ENCODE measurements at places on chromosomes 13 and 19.

GRCh38 chr19:12527034-12527836, 24.0 kb downstream of the ZNF564 start:
- no peak for DNase-seq

GRCh38 chr13:95630593-95630992, 13.9 kb downstream of the DZIP1 start:
- DNase-seq = no peak

DNA sequence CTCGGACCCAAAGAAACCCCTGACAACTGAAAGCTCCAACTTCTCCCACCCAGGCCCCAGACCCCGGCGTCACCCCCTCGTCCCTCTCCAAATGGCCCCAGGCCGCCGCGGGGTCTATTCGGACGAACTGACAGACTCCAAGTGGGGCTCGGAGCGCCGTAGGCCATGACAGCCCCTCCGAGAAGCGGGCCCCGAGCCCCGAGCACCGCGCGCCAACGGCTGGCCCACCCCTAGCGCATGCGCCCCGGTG, 360 bp downstream of the DDX39A start:
- no peak for DNase-seq

GRCh38 chr19:28224441-28224840, 988.5 kb downstream of the UQCRFS1 start:
- no peak for DNase-seq

DNA sequence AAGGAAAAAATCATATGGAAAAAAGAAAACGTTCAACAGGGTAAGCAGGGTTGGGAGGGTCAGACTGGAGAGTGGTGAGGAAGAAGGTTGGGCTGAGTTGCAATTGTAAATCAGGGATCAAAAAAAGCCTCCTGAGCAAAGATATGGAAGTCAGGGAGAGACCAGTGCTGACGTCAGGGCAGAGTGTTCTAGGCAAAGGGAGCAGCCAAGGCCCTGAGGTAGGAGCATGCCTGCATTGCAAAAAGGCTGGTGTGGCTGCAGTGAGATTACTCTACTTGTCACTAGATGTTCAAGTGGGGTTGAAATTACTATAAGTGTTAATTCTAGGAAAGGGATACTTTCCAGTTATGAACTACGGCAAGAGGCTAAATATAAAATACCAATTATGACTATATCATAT, 562.0 kb downstream of the MYO16 start:
- DNase-seq = no peak

GRCh38 chr13:46593398-46593797, 40.4 kb downstream of the LRCH1 start:
- no peak for DNase-seq

DNA sequence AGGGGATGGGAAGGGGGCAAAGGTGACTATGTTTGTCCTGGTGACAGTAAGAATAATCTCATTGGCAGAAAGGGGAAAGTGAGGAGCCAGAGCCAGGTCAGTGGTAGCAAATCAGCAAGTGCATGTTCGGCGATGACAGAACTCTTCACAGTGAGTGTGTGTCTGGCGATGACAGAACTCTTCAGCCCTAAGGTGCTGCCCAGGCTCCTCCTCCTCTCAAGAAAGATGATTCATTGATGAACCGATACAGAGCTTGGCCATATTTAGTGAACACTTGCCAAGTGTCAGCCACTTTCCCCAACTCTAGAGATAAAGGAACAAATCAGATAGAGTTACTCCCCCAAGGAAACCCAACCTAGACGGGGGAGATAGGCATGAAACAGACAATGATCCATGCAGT, 199.3 kb upstream of the UBL3 start:
- DNase-seq = no peak

DNA sequence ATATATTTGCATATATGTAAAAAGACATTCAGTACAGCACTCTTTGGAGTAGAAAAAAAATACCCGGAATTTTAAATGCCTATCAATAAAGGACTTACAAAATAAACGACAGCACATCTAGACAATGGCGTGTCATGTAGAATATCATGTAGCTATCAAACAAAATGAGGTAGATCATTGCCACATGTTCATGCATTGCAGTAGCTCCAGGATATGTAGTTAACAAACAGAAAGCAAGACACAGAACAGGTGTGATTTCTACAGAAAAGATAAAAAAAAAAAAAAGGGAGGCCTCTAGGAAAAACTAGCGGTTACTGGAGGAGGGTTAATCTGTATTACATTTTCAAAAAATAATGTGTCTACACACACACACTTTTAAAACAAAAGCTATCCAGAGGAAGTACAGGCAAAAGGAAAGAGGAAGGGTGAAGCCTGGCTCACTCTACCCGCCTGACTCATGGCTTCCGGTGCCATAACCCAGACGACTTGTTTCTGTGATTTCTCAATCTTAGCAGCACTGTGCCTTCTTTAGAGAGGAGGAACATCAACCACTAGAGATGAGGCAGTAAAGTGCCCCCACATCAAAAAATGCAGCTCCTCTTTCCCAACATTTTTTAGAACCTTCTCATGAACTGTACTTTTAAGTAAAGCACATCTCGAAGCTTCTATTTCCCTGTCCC, 6.9 kb downstream of the KCTD12 start:
- DNase-seq = no peak

DNA sequence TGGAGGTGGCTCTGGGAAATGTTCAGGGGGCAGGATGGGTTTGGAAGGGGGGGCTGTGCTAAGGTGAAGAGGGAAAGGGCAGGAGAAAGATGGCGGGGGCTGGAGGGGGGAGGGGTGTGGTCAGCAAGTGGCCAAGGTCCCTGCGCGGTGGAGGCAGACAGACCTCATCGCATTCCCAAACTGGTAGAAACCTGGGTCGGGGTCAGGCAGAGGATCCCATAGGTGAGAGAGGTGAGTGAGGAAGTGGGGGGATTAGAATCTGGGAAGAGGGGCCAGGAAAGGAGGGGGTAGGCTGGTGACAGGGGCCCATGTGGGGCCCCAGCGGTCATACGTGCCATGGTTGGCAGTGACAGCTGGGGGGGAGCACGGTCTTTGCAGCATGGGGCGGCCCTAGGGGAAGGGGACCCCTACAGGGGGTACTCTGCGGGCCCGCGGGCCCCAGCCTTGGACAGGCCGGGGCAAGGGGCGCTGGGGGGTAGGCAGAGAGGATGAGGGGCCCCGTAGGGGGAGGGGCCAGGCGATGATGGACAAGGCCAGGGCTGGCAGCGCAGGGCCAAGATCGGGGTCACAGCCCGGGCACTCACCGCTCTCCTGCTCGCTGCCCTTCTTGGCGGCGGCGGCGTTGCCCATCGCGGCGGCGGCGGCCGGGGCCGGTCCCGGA, 514 bp downstream of the PRKACA start:
- no peak for DNase-seq

DNA sequence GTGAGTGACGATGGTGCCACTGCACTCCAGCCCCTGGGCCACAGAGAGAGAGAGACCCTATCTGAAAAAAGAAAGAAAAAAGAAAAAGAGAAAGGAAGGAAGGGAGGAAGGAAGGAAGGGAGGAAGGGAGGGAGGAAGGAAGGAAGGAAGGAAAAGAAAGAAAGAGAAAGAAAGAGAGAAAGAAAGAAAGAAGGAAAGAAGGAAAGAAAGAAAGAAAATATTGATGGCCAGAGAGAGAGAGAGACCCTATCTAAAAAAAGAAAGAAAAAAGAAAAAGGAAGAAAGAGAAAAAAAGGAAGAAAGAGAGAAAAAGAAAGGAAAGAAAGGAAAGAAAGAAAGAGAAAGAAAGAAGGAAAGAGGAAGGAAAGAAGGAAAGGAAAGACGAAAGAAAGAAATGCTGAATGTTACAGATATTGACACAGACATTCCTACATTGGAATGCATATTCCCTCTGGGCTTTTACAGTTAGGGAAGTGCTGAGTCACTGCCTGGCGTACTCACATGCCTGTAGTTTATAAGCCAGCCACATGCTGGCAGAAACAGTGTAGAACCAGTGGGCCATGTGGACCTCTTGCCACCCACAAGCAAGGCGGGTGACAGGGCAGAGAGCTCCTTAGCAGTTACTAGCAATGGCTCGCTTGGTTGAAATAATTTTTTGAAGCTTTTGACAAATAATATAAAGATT, 34.6 kb upstream of the SLC46A3 start:
- DNase-seq = no peak

DNA sequence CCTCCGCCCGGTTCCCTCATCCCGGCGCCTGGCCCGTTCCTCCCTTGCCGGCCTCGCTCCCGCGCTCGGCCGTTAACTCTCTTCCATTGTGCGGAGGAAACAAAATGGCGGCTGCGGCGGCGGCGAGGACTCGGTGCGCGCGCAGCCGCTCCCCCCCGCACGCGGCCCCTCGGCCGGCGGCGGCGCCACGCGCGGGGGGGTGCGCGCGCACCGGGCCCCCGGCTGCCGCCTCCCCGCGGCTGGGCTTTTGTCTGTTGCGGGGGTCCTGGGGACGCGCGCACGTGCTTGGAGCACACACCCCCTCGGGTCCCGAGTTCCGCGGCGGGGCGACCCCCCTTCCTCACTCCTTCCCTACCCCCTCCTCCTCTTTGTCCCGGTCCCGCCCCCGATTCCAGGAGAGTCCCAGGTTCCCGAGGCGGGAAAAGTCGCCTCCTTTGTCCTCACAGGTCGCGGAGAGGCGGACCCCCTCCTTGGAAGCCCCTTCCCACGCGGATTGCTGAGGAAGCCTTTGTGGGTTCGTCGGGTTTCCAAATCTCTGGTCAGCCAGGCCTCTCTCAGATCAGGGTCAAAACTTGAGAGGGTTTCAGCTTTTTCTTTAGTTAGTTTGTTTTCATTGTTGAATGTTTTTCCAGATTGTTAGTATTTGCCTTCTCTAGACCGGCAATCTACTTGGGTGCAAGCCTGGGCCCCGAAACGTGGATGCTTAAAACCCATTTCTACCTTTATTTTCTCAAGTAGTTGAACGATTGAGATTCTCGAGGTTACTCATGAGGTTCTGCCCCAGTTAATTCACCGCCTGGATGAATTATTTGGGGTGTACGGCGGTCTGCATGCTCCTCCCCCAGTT, 687 bp downstream of the ILF3 start:
- DNase-seq = peak; percentile 84

DNA sequence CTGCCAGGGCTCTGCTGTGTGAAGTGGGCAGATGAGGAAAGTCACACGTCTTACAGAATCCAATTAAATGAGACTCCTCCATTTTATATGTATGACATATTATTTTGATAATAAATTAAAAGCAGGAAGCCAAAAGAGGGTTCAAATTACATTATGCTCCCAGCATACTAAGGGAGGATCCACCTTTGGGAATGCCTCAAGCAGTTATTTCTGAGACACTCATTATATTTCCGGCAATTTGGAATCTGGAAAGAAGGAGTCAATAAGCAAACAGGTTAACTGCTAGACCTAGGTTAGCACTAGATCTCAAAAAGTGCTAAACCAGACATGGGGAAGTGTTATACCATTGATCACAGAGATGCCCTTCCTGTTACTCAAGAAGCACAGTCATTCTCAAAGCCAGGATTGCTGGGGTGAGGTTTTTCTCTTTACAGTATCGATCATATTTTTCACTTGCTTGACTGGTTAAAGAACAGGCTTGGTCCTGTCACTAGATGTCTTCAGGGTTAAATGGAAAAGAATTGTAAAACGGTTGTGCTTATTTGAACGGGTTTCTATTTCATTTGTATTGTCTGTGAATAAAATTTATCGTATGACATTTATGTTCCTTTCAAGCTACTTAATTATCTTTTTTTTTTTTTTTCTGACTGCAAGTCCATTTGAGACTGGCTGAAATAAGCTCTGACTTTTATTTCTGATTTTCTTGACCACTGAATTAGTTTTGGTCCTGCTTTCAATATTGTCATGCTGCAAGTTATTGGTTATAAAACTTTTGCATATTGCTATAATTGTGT, 523.2 kb downstream of the KLF12 start:
- no peak for DNase-seq

DNA sequence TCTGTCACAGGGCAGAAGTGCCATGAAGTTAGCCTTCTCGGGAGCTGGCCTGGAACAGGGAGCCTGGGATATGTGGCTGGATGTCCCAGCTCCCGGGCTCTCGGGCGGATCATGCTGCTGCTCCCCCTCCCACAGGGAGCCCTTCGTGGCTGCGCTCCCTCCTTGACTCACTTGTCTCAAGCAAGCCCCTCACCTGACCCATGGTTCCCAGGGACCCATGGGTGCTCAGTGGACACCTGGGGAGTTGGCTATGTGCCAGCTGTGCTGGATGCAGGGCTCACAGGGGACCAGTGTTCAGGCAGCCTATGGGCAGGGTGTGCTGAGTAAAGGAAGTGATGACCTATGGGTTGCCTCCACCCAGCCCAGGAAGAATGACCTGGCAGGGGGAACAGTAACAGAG, 213.1 kb upstream of the SGCG start:
- DNase-seq = no peak

- DNase-seq = no peak
Observed at GRCh38 chr19:8366961-8367326, 3.0 kb downstream of the ANGPTL4 start.

DNA sequence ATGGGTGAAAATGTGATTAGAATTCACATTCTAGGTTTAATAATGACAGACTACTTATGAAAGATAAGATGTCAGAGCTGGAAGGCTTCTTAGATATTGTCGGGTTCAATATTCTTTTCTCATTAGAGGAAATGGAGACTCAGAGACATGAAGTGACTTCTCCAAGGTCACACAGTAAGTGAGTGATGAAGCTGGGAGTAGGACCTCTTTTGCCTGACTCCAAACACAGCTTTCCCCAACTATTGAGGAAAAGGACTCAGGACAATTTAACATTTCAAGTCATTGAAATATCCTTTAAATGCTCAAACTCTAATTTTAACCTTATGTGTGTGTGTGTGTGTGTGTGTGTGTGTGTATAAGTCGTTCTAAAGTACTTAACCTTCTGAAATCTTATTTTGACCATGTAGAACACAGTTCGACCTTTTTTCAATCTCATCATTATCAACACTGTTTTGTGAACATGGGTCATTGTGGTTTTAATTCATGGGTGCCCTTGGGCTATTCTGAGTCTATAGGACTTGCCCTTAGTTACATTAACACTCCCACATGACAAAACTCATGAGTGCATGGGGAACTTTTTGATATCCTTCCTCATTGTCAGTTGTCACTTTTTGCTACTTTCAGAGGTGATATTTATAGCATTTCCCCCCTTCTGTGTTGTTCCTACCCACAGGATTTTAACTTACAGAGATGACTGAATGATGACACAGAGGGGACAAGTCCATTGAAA, 53.0 kb downstream of the LRCH1 start:
- DNase-seq = no peak

- no peak for DNase-seq
Observed at GRCh38 chr13:73268306-73268705, 209.5 kb downstream of the KLF5 start.

GRCh38 chr13:110649551-110649950, 34.2 kb downstream of the NAXD start:
- DNase-seq = no peak

- DNase-seq = no peak
Observed at GRCh38 chr19:6425732-6426620, 1.4 kb upstream of the KHSRP start.

Measured in neuronal stem cell (in vitro differentiated cells).